ENCODE measurements at places on chromosomes 7 and 10.

DNA sequence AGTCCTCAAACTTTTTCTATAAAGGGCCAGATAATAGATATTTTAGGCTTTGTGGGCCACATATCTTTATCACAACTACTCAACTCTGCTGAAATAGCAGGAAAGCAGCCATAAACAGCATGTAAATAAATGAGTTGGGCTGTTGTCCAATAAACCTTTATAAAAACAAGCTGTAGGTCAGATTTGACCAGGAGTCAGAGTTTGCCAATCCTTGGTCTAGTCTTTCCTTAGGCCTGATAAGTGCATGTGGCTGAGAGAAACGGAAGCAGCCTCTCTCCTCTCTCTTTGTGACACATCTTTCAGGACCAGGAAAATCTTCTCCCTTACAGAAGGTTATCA, 724.5 kb downstream of the GRID1 start:
- no peak for DNase-seq

DNA sequence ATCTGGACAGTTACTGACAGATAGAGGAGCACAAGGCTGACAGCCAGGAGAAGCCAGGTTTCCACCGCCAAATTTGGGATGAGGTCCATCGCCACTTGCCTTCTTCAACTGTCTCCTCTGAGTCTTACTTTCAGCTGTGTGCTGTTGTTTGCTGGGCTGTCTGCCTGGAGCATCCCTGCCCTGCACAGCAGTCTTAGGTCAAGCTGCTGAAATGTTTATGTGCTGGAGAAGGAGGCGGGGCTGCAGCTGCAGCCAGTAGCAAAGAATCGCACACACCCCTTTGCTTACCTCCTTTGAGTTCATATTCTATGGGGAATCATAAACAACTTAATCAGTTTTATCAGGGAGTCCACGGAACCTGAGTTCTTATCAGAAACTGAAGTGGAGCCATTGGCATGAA, 20.1 kb upstream of the CYP3A5 start:
- DNase-seq, result no peak

DNA sequence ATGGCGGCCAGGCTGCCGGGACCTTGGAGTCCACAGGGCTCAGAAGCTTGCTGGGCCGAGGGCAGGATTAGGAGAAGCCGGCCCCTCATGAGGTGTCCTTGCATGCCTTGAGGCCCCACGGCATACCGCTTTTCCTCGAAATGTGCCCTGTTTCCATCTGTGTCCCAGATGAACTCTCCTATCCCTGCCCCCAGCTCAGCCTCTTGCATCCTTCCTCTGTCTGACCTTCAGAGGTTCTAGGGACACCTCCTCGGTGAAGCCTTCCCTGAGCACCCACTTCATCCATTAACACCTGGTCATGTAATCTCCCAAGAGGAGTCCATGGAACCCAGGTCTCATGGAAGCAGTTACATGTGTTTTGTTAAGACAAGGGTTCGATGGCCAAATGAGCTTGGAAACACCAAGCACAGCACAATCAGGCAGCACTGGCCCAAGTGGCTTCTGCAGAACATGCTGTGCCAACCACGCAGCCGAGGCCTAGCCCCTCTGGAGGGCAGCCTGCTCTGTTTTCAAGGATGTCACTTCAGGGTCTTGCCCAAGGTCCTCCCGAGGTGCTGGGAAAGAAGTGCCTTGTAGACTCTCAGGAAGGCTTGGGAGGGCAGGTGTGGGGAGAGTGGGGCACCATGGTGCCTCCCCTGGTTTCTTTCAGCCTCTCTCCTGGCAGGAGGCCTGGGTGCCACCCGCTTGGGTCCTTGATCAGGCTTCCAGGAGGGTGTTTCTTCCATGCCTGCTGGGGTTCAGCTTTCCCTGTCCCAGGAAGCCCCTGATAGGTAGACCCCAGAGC, 124.3 kb downstream of the NEURL1 start:
- DNase-seq, result no peak

GRCh38 chr10:68086910-68087684, 12.0 kb upstream of the HERC4 start:
- DNase-seq, result no peak

GRCh38 chr10:6236349-6237198, 33.8 kb downstream of the PFKFB3 start:
- DNase-seq, result no peak

DNA sequence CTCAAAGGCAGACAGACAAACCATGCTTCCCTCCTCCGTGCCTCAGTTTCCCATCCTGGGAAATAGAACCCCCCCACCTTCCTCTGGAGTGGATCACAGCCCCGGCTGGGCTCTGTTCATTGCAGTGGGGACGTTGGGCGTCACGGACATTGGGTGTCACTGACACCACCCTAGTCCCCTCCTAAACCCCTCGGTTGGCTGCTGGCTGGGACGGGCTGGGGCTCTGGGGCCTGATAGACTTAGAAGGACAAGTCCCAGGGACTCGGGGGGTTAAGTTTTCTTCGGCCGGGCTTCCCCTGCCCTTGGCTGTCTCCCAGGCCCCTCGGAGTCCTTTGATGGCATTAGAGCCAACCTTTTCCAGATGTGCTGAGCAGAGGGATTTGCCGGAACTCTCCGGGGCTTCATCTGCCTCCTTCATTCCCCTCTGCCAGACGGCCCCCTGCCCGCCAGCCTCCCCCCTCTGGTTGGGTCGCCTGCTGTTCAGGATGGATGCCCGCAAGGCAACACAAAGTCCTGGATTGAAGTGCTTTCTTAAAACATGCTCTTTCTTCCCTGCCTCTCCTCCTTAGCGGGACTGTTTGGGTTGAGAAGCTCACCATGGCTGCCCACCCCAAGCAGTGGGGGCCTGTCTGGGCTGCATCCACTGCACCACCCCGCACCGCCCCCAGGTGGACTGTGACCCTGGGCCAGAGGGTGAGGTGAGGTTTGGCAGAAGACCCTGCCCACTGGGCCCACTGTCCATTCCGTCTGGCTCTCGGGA, 73.0 kb downstream of the COL26A1 start:
- no peak for DNase-seq

- DNase-seq, result no peak
These were observed 109.9 kb upstream of the EFCAB10 start for GRCh38 chr7:105691082-105691679.

GRCh38 chr7:92809760-92810573, 26.4 kb downstream of the CDK6 start:
- DNase-seq, result peak; percentile 32

DNA sequence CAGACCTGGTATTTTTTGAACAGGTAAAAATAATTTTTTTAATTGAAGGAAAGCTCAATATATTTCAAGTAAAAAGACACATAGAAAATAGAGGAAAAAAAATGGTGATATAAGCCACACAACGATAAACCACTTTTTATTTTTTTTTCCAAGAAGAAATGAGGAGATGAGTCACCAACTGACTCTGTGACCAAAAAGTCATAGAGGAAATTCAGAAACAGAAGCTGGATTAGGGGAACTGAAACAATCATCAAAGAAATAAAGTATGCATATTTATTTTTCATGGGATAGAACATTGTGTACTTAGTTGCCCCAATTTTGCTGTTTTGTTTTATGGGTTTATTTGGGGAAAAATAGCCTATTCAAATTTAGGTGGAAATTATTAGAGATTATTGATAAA, 176.8 kb upstream of the AGR3 start:
- no peak for DNase-seq

- DNase-seq, result no peak
These were observed 40.7 kb upstream of the EBLN1 start for GRCh38 chr10:22258471-22258870.

DNA sequence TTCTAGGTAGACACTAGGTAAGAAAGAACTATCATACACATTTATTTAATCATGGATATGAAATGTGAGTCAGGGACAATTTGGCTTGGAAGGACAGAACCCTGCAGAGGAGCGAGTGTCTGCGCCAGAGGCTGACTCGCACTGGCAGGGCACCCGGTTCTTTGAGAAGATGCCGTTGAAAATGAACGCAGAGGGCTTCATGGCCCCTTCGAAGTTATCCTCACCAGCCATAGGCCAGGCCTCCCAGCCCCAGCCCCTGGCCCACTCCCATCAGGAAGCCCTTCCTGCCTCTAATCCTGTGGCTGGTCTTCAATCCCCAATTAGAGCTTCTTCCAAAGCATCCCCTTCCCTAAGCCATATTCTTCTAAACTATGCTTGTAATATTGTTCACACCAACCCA, 239.8 kb downstream of the TCERG1L start:
- no peak for DNase-seq

- no peak for DNase-seq
These were observed 1171.7 kb upstream of the LRRTM3 start for GRCh38 chr10:65754112-65754511.

DNA sequence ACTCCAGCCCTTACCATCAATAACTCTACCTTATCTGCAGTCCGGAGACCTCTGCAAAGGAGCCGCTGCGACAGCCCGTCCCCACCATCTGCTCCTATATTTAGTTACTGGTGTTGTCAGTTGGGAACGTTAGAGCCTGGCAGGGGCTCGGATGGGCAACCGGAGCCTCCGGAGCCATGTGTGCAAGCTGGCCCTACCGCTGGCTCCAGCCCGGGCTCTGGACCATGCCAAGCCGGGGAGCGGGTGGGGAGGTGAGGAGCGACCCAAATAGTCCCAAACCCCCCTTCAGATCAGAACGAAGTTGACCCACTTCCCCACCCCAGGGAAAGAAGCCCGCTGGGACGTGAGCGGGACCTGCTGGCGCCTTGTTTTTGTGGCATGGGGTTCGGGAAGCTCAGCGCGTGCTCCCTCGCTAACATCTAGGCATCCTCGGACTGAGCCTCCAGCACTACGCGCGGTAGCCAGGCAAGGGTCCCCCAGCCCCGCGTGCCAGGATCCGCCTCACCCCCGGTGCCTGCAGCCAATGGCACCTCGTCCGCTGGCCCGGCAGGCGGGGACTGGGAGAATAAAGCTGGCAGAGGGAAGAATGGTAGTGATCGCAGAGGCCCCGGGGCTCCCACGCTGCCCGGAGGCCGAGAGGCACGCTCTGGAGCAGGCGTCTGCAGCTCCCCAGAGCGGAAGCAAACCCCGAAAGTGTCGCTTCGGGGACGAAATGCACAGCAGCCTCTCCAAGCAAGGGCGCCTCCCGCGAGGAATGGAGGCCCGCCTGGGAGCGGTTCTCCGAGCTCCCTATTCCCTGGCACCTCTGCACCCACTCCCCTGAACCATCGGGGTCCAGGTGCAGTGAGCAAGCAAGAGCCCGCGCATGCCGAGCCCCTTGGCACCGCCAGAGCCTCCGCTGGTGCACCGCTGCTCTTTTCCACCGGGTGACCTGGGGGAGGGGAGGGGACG, 679 bp downstream of the LRRC20 start:
- DNase-seq, result no peak

DNA sequence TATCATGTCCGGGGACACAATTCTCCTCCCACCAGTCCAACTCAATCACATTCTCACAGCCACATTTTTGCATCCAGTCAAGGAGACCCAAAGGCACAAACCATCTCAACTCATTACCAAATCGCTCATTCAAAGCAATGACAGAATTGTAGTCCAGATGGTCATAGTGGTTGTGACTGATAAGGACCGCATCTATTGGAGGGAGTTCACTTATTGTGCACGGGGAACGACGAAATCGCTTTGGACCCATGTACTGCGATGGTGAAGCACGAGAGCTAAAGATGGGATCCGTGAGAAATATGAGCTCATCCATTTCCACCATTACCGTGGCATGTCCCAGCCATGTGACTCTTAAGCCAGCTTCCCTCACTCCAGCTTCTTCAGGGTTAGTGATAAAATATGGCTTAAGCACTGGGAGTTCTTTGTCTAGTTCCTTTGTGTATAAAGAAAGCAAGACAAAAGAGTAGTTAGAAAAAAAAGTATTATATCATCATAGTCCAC, 29.1 kb downstream of the NAPEPLD start:
- DNase-seq, result no peak

GRCh38 chr7:12685550-12685949, 1.9 kb upstream of the ARL4A start:
- no peak for DNase-seq

DNA sequence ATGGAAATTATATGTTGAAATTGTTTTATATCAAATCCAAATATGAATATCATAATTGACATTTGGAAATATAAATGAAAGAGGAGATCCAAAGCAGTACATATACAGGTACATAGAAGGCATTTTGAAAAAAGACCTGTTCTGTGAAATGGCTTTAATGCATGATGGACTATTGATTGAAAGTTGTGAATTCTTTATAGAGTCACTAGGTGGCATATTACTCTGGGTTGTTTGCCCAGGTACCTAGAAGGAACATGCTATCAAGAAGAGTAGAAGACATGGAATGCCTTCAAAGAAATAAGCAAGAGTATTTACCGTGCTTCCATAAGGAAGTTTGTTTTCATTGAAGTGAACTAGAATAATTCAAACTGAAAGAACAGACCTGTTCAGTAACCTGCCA, 160.0 kb upstream of the ANK3 start:
- no peak for DNase-seq

DNA sequence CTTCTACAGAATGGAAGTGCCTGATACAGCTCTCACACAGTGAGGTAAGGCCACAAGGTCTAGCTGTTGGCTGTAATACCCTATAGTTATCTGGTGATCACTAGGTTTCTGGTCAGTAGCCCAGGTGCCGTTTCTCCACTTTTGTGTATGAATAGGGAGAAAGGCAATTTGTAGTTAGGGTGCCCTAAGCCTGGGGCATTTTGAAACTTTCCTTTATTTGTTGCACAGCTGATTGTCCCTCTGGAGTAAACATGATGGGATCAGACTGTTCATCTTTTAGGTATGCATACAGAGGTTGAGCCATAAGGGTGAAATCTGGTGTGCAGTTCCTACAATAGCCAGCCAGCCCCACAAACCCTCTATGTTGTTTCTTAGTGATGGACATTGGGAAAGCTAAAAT, 112.4 kb downstream of the ANKRD26 start:
- DNase-seq, result no peak

- DNase-seq, result no peak
These were observed 70.5 kb downstream of the TES start for GRCh38 chr7:116280803-116281202.

DNA sequence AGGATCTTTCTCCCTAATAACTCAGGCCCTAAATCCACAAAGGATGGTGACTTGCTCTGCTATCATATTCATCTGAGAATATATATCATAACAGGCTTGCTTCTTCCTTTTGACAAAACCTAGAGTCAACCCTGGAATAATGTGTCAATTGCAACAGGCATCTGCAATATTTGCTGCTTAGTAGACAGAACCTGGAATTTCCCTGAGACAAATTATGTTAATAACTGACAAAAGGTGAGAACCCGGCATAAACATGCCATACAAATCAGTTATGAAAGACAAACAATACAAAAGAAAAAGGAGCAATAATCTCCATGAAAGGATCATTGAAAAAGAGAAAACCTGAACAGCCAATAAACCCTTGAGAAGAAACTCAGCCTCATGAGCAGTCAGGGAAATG, 114.5 kb upstream of the CDCA7L start:
- DNase-seq, result no peak

- peak; percentile 78 for DNase-seq
These were observed 35.4 kb downstream of the CTTNBP2 start for GRCh38 chr7:117837841-117838240.

- no peak for DNase-seq
These were observed 8.3 kb downstream of the VSTM2A start for GRCh38 chr7:54550471-54550870.

DNA sequence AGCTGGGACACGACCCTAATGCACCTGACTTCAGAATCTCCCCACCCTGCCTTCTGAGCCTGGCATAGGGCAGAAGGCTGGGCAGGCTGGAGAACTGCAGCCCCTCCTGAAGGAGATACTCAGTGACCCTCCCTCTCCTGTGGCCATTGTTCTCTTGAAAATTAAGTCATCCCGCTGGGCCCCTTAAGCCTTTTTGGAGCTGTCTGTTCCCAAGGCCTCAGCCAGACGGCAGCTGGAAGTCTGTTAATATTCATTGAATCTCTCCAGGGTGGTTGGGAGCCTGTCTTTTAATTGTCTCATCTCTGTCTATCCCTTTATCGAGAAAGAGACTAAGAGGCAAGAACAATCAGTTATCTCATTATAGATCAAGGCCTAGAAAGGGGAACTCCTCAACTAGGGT, 118.1 kb upstream of the PCBD1 start:
- DNase-seq, result no peak
